NCI-H2171 (cell line): ENCODE measurements at places on chromosomes 6 and 20.

DNA sequence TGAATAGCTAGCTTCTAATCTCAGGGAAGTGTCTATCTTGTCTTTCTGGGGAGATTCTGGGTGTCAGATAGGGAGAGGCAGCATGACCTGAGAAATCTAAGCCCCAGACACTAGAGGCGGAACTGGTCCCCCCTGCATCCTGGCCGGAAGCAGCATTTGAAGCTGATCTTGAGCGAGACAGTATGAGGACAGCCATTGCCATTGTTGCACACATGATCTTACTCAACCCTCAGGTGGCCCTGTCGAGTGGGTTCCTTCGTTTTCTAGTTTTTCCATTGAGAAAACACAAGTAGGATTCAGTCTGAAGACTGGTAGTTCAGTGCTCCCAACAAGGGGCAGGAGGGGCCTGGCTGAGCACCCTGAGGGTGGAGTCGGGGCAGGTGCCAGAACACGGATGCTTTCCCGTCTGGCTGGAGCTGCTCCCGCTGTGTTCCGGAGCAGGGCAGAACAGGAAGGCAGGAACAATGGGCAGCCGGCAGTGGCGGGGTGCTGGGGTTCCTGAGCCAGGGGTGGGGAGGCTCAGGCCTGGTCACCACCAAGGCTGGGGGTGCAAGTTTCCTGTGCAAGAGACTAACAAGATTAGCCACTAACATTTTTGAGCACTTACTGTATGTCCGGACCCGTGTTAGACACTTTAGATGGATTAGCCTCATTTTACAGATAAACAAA, 7.9 kb upstream of the SDCBP2 start:
- DNase-seq: no peak

DNA sequence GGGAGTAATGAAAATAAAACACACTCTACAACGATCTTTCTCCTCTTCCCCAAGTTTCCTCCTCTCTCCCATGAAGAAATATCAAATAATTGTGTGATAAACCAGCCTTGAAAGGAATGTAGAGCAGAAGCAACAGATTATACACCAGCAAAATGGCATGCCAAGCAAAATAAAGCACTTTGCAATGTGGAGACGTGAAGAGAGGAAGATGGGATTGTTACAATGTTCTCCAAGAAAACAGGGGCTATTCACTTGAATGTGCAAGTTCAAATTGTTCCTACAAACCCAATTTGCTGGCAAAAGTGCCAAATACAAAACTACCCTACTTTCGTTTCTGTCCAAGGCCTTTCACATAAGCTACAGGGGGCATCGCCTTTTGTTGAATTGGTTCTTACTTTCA, 185.1 kb downstream of the PDE7B start:
- DNase-seq: no peak

GRCh38 chr6:123016431-123017103, 20.5 kb downstream of the CLVS2 start:
- DNase-seq: peak; percentile 53

- DNase-seq: peak; percentile 85
Measured at GRCh38 chr6:28586962-28587745, 61.5 kb downstream of the GPX5 start.

DNA sequence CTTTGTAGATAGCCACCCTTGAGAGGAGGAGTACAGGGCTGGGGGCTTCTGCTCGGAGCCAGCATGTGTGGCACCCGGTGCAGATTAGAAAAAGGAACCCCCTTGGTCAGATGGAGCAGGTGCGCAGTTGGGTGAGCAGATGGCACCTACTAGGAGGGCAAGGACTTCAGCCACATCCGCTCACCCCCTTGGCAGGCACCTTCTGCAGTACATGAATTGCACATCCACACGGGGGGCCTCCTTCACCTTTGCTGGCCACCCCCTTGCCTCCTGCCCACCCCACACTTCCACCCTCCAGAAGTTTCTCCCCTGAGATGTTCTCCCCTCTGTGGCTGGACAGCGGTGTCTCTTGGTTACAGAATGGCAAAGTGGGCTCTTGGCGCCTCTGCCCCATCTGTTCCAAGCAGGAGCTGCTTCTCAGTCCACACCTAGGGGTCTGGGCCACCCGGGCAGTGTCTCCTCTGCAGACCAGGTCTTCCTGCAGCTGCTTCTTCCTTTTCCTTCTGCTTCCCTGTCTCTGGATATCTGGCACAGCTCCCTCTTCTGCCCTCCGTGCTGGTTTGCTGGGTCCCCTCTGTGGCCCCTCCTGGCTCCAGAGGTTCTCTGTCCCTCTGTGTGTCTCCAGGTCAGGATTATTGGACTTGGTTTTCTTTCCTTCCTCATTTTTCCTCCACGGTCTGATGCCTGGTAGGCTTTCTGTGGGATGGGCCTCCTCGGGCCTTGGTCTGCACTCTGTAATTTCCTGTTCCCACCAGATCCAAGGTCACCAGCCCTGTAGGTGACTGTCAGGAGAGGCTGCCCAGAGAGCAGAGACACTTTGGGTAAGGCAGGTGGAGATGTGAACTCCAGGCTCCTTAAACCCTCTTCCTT, 4.1 kb downstream of the MDFI start:
- no peak for DNase-seq

GRCh38 chr6:144797881-144798589, 512.9 kb downstream of the UTRN start:
- DNase-seq: no peak

DNA sequence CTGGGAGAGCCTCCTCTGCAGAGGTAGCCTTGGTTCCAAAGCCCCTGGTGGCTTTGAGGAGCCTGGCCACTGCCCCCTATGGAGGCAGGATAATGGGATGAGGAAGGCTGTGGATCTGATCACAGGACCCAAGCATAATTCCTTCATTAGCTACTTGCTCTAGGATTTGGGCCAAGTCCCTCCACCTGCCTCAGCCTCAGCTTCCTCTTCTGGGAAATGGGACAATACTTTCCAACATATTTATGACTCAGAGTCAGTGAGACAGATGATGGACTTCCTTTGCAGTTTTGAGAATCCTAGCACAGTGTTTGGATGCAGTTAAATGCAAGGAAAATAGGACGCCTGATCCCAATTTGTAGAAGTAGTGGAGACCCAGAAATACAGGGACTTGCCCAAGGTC, 63.8 kb upstream of the MYL9 start:
- DNase-seq: no peak

GRCh38 chr20:64164123-64164836, at the start of gene MYT1:
Gene MYT1, plus strand, starts transcription at chr20:64164452. Its CDS starts 34,410 bp downstream, at chr20:64198862.
- peak; percentile 86 for DNase-seq

- no peak for DNase-seq
Measured at GRCh38 chr6:93749930-93750329, 330.6 kb upstream of the EPHA7 start.

DNA sequence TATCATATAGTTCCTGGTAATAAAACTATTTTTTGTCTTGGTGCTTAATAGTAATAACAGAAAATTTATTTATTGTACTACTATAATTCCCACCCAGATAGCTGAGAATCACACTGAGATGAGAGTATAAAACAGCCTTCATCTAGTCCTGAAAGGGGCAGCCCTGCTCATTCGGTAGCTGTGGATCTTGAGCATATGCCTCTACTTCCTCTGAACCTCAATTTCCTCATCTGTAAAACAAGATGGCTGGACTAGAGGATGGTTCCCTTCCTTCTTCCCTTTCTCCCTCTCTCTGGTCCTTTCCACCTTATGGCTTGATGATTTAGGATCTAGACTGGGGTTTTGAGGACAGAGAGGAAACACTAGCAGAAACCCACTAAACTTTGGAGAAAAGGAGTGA, 15.0 kb downstream of the FKBP5 start:
- DNase-seq: no peak

DNA sequence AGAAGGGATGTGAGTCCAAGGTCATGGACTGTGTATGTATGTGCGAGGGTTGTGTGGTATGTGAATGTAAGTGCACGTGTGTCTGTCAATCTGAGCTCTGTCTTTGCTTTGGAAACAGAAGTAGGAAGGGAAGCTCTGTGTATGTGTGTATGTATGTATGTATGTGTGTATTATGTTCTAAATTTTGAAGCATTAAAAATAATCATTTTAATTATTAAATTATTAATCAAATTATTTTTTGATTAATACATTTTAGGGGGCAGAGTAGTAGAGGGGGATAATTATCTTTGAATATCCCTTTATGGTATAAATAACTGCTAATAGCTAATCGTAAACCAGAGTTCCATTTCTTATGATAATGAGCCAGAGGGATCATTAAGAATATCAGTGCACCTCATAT, 42.8 kb downstream of the SH3BGRL2 start:
- no peak for DNase-seq

DNA sequence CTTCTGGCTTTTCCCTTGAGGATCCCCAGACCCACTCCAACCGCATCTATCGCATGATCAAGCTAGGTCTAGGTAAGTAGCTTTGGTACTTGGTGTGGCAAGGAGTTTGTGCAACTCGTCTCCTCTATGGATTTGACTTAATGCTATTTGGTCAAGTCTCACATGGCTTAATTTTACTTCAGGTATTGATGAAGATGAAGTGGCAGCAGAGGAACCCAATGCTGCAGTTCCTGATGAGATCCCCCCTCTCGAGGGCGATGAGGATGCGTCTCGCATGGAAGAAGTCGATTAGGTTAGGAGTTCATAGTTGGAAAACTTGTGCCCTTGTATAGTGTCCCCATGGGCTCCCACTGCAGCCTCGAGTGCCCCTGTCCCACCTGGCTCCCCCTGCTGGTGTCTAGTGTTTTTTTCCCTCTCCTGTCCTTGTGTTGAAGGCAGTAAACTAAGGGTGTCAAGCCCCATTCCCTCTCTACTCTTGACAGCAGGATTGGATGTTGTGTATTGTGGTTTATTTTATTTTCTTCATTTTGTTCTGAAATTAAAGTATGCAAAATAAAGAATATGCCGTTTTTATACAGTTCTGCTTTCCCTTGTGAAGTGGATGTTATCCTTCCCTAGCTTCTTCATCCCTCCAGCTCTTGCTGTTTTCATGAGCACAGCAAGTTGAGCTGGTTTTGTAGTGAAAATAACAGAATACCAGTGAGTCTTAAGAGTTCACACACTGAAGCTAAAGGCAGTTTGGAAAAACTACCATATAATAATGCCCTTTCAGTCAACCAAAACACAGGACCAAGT, 3.8 kb downstream of the SLC35B2 start:
- no peak for DNase-seq

DNA sequence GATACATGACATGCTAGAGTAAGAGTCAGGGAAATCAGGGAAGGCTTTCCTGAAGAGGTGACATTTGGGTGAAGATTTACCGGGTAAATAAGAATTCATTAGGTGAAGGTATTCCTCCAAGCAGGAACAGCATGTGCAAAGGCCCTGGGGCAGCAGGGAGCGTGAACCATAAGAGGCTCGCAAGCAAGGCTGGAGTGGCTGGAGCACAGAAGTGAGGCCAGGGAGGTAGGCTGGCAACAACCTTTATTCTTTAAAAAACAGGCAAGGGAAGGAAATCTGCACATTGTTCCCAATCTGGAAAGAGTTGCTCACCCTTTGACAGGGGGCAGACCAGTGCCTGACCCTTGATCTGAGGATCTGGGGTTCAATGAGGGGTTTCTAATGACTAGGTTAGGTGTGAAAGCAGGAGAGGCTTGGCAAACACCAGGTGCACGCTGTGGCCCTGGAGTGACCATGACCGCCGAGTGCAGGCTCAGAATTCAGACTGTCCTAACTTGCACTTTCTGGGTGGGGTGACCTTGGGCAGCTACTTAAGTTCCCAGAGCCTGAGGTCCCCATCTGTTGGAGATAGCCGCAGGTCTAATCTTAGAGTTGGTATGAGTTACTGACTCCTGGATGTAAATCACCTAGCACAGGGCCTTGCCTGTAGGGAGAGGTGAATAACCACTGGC, 1.9 kb downstream of the KIAA1755 start:
- no peak for DNase-seq

- peak; percentile 86 for DNase-seq
Measured at GRCh38 chr6:156686301-156686994, 90.7 kb upstream of the ARID1B start.

- DNase-seq: no peak
Measured at GRCh38 chr6:157768863-157769551, 54.0 kb upstream of the SNX9 start.

- no peak for DNase-seq
Measured at GRCh38 chr6:129672881-129673631, 36.9 kb downstream of the ARHGAP18 start.

- no peak for DNase-seq
Measured at GRCh38 chr6:109117346-109118035, 22.2 kb downstream of the CEP57L1 start.

- no peak for DNase-seq
Measured at GRCh38 chr6:148465670-148466069, 123.0 kb downstream of the SASH1 start.

DNA sequence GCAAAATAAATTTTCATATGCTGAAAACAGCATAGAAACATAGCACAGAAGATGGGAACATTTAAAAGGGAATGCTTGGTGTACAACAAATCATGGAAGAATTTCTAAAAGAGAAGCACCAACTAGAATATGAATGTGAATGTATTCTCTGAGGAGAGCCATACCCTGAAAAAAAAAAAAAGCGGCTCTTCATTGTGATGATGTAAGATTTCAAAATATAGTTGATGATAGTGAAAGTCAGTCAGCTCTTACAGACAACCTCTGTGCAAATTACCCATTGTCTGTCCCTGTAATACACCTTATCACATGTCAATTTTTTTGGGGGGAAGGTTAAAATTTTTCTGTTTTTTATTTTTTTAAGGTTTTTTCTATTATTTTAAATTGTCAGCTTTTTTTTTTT, 58.6 kb upstream of the PTCHD4 start:
- DNase-seq: no peak

DNA sequence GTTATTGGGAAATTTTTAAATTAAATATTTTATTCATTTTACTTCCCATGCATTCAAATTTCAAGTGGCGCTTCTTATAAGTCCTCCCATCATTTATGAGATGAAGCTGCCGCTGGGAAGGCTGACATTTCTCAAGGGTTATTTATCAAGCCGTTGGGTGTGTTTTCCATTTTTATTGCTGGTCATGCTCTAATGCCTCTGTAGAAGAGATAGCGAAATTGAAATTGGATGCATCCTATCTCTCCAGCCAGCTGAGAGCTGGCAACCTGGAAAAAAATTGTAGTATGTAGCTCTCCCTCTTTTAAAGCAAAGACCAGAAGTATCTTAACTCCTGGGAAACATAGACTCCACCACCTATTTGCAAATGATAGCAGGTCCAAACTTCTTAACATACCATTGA, 135.9 kb downstream of the C6orf118 start:
- DNase-seq: no peak

- no peak for DNase-seq
Measured at GRCh38 chr6:164078532-164079274, 664.2 kb downstream of the QKI start.

DNA sequence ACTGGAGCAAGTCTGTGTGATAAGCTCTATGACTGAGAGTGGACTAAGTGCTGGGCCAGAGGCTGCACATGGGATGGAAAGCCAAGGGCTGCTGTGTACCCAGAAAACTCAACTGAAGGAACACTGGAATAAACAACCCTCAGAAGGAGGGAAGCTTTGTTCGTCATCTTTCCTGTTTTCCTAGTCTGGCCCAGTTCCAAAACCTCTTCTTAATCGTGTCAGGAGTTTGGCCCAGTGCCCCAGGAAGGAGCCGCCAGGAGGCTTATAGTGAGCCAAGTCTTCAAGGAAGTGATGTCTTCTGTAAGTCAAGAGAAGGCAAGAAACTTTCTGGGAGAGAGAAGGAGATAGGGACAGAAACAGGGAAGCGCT, 23.3 kb upstream of the TOP1 start:
- peak; percentile 81 for DNase-seq
